ENCODE measurements at places on chromosomes 4 and X. TPM values are rescaled to one million over a fixed set of nuclear protein-coding genes. Genes with fewer than 3 reads are reported as not detected.

The CT45A10 gene
- not detected for total RNA-seq

The ADH1A gene
- total RNA-seq, result not detected

The IL2 gene
- total RNA-seq, result not detected

The PLAC1 gene
- total RNA-seq, result 1.9 TPM

The TMSB15C gene
- 3.6 TPM for total RNA-seq

The RAB40AL gene
- 0.95 TPM for total RNA-seq

The POU3F4 gene
- total RNA-seq, result not detected

The KLKB1 gene
- not detected for total RNA-seq

The EDA gene
- 0.67 TPM for total RNA-seq

The DGKK gene
- total RNA-seq, result 2.5 TPM

The SLC6A14 gene
- 0.12 TPM for total RNA-seq
